ENCODE measurements at places on chromosomes 2 and 18.

GRCh38 chr18:47748847-47749599, 181.4 kb downstream of the SMAD2 start:
- DNase-seq, result peak; percentile 38

- no peak for DNase-seq
Measured at GRCh38 chr2:205145888-205146287, 536.4 kb upstream of the NRP2 start.

- DNase-seq, result no peak
Measured at GRCh38 chr2:172704072-172704936, 31.3 kb upstream of the RAPGEF4 start.

DNA sequence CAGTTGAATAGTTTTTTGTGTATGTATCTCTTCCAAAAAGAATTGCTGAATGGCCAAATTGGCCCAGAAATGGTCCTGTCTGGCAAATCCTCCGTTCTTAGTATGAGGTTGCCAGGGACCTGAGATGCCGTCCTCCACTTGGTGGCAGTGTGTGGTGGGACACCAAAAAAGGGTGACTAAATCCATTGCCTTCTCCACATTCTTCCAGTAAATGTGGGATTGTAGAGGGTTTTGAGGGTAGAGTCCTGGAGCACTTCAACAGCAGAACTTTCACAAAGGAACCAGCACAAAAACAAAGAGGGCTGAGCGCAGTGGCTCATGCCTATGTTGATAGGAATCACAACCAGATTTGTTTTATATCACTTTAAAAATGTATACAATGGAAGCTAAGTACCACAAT, 199.9 kb downstream of the BCL2 start:
- DNase-seq, result no peak

DNA sequence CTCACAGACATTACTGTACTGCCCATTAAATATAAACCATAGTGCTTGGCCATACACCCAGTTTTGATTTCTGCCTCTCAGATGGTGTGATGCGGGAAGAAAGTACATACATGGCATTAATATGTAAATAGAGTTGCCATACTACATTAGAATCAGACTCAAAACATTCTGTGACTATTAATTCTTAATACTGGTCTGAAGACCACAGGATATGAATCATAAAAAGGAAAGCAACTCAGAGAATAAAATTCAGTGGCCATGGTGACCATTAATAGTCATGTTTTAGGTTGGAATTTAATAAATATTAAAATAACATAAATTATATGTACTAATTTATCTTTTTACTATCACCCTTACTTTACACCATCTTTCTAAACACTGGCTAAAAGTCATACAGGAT, 33.0 kb upstream of the WDR75 start:
- DNase-seq, result no peak

- no peak for DNase-seq
Measured at GRCh38 chr2:236673823-236674185, 104.2 kb downstream of the ACKR3 start.

DNA sequence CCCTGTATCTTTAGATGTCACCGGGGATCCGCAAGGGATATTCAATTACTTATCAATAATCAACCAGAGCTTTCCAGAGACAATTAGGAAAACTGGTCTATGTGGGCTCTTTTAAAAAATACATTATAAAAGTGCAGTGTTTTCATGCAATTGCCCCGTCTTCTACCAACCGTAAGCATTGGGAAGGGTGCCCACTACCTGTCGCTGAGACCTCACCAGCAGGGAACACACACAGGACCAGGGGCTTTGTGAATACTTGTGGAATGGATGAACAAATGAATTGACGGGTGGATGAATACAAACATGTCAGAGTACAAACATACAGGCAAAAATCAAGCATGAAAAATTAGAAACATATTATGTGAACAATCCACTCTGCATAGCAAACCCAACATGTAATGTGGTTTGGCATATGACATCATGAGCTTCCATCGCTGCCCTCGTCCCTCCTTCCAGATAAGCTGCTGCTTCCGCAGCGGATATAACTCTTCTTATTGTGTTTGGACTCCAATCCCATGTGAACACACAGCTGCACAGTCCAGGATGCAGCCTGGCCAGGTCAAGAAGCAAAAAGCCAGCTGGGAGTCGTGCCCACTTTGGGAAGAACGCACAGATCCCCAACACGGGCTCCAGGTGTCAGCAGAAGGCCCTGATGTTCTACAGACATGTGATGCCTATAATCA, 5.3 kb downstream of the FHL2 start:
- DNase-seq, result no peak

GRCh38 chr18:12518832-12519531, 111.3 kb downstream of the PRELID3A start:
- no peak for DNase-seq

DNA sequence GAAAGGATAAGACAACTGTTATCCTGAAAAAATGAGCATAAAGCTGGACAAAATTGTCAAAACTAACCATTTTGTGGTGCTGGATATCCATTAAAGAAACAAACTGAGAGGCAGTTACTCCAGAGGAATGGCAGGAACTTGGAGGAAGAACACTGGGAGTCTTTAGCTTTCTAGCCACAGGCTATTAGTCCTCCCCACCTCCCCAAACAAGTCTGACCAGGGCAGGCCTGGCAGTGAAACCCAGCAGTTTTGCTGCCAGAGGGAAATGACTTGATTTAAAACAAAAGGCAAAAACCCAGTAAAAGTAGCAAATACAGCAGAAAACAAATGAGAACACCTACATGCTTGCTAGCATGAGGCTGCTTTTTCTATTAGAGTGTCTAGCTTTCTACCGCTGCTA, 34.9 kb downstream of the OSBPL1A start:
- DNase-seq, result no peak

GRCh38 chr2:52862801-52863200, 904.8 kb upstream of the CHAC2 start:
- no peak for DNase-seq

DNA sequence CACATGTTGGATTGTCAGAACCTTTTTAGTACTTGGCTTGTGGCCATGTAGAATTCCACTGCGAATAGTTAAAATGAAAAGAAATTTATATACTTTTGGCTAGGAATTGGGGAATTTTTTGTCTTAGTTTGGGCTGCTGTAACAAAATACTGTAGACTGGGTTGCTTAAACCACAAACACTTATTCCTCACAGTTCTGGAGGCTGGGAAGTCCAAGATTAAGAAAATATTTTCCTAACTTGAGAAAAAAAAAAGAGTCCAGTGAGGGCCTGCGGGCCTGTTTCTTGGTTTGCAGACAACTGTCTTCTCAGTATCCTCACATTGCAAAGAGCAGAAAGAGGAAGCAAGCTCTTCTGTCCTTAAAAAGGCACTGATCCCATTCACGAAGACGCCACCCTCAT, 81.9 kb downstream of the CD226 start:
- DNase-seq, result no peak

DNA sequence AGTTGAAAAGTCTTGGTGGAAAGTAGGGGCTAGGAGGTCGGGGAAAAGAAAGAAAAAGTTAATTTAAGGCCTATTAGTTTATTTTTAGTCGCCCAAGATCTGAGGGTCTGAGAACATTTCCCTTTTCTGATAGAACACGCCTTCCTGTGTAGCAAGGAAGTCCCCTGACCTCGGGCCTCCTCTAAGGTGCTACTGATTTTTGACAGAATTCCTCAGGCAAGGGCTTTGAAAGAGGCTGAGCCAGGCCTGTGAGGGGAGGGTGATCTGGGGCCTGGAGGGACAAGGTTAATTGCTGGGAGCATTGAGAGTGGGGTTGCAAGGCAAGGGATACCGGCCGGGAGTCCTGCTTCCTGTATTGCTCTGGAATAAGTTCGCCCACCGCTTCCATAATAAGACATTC, 131.4 kb upstream of the MYCN start:
- DNase-seq, result no peak

- DNase-seq, result no peak
Measured at GRCh38 chr2:190860985-190861680, 19.5 kb upstream of the GLS start.

DNA sequence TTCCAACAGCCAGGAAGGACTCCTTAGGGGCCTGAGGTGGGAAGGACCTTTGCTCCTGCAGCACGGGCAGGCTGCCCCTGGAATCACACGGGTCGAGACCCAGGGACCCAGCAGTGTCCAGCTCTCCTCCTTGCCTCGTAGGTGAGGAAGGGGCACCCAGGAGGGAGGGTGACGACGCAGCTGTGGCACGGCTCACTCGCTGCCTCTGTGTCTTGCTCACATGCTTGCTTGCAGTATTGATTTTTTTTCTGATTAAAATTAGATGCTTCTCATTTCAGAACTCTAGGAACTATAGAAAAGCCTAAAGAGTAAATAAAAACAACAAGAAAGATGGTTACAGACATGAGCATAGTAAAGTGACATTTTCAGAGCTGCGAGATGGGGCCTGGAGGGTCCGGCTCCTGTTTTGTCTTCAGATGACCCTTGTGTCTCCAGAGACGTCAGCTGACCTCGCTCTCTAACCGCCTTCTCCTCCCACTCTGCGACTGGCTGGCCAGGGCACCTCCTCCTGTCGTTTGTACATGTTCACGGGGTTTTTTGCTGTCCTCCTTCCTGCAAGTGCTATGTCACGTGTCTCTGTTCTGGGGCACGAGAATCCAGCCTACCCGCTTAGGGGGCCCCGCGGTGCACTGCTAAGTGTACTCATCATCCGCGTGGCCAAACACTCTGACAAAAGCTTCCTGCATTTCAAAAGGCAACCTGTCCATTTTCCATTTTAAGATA, 65.7 kb upstream of the ZNF236 start:
- no peak for DNase-seq

DNA sequence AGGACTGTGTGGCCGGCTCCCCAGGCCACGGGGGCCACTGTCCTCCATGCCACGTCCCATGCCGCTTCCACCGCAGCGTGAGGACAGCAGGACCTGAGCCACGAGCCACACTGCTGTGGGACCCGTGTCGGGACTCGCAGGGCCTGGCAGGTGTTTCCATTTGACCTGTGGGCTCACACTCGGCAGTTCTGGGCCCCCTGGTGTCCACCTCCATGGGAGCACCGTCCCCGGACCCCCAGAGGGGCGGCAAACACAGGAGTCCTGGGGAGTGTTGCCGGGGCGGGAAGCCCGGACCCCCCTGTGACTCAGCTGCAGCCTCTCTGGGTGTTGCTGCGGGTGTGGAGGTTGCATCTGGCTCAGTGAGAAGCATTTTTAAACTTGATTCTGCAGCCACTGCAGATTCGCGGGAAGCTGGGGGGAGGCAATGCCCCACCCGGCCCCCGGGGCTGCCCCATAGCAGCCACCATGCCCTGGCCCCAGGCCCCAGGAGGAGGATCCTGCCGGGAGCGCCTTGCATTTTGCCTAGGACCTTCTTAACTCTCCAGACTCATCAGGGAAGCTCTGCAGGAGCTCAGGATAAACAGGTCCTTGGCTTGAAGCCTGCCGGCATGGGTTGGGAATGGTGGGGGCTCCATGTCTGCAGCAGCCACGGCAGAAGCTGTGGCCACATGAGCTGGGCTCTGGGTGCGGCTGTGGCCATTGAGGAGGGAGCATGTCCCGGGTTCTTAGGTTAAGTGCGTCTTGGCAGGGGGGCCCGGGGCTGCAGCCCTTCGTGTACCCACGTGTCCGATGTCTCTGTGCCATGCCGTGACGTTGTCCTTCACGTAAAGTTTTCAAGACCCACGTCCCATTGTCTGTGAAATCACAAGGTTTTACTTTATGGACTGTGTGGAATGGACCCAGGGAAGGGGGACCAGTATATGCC, 30.9 kb downstream of the NFATC1 start:
- DNase-seq, result no peak

GRCh38 chr18:70840649-70841048, 551.8 kb downstream of the SOCS6 start:
- no peak for DNase-seq

GRCh38 chr2:66555091-66555490, 120.2 kb downstream of the MEIS1 start:
- DNase-seq, result no peak

DNA sequence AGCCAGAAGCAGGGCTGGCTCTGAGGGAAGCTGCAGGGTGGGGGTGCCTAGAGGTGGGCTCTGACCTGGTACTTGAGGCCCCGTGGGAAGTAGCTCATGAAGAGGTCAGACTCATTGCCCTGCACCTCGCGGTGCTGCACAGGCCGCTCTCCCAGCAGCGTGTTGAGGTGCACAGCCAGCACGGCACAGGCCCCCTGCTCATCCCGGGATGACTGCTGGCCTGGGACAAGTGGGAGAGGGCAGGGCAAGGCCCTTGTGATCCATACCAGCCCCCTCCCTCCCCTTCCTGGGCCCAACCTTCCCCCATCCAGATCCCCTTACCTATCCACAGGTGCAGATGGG, 8.7 kb downstream of the CAPG start:
- no peak for DNase-seq

GRCh38 chr2:77513191-77513590, 9.0 kb downstream of the LRRTM4 start:
- no peak for DNase-seq

DNA sequence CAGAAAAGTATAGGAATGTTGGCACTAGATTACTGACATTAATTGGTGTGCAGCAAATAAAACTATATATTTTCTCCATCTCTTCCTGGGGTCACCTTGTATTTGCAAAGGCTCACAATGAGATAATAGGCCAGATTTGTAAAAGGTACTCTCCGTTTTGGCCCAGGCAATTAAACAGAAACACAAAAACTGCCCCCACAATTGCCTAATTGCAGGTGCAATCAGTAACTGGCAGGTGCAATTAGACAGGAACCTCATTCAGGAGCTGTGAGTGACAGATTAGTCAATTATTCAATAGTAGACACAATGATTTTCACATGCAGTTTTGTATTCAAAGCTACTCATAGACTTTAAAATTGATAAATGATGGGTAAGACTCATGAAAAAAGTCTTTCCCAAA, 451.4 kb upstream of the ID2 start:
- DNase-seq, result no peak

DNA sequence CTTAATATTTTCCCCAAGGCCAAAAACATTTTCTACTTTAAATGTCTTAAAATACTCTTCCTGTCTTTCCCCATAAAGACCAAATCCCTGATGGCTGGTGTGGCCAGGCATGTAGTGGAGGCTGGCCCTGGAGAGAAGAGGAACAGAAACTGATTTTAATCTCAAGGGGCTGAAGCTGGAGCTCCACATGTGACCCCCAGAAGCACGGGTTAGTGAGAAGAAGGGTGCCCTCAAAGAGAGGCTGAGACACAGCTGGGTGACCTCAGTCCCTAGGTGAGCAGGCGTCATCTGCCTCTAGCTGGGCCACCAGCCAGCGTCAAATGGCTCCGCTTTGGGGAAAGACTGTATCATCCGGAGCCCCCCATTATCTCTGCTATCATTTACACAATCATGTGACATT, 19.3 kb upstream of the TMEM18 start:
- no peak for DNase-seq

DNA sequence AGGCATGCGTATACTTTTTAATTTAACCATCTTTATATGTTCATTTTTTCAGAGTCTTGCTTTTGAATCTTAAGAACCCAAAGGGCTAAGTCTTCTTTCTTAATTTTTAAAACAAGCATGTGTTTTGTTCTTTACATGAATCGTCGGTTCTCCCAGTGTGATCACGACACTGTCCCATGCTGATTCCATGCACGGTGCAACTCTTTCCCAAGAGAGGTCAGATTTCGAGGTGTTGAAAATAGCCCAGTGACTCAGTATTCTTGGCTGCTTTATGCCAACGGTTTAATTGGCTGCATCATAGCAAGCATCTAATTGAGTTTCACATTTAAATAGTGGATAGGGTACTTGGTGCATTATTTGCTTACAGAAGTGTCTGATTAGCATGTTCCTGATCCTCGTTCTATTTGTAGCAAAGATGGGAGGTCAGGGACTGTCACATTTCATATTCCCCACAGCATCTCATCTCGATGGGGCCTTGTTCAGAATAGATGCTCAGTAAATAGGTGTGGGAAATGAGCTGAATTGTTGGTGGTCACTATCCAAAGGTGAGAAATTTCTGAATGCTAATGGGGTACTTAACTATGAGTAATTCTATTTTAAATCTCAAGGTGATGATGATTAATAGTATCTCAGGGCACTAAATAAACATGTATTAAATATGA, 2.8 kb downstream of the NPAS2 start:
- DNase-seq, result no peak
